ENCODE measurements at places on chromosomes 2 and 18. TPM values are rescaled to one million over a fixed set of nuclear protein-coding genes. Genes with fewer than 3 reads are reported as not detected.

DNA sequence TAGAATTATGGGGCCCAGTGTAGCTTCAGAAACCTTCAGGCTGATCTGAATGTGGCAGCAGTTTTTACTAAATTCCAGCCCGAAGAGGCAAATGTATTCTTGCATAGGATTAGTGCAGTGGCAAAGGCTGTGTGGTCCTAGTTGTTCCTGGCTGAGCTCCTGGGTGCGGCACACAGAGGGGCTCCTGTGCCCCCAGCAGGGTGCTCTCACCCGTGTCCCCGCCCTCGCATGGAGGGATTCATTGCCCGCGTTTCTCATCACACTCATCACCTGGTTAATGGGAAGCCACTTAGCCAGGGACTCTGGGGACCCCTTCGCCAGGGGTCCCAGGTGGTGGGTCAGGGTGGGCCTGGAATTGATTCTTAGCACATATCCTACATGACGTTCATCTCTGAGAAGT, 3.9 kb downstream of the KCNG2 start:
- H3K27me3 ChIP-seq: peaks cover 28% of the 10 kb centered on the region
- no peak overlapping the region for H3K4me3 ChIP-seq
- H3K27ac ChIP-seq: no peak overlapping the region
- peaks cover 5% of the 10 kb centered on the region for H3K4me1 ChIP-seq
- H3K36me3 ChIP-seq: no peaks in the 10 kb centered on the region
- DNase-seq: no peak

Gene SF3B6
- 117 TPM for polyA plus RNA-seq

Gene DLX2
- polyA plus RNA-seq: 1.1 TPM

Gene MBD1
- polyA plus RNA-seq: 71.0 TPM

GRCh38 chr2:117888897-117889296, 74.4 kb downstream of the DDX18 start:
- no peaks in the 10 kb centered on the region for H3K27me3 ChIP-seq
- DNase-seq: no peak
- no peaks in the 10 kb centered on the region for H3K4me1 ChIP-seq

Gene LYPD6B
- polyA plus RNA-seq: 1.4 TPM

DNA sequence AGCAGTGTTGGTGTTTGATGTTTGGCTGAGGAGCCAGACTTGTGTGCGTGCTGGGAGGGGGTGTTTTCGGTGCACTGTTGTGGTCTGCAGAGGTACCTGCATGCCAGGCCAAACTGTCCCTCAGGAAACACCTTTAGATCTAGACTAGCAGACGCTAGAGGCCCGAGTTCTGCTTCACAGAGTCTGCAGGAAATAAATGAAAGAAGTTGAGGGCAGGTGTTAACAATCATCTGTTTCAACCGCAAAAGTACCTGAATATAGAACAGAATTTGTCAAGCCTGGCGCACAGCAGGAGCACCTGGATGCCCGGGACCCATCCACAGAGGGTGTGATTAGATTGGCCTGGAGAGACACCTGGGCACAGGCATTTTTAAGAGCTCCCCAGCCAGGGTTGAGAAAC, 40.5 kb upstream of the REL start:
- H3K4me3 ChIP-seq: no peak overlapping the region
- no peak overlapping the region for H3K27ac ChIP-seq
- H3K27me3 ChIP-seq: no peaks in the 10 kb centered on the region
- no peaks in the 10 kb centered on the region for H3K36me3 ChIP-seq
- DNase-seq: no peak

Gene GDF7
- 0.13 TPM for polyA plus RNA-seq

DNA sequence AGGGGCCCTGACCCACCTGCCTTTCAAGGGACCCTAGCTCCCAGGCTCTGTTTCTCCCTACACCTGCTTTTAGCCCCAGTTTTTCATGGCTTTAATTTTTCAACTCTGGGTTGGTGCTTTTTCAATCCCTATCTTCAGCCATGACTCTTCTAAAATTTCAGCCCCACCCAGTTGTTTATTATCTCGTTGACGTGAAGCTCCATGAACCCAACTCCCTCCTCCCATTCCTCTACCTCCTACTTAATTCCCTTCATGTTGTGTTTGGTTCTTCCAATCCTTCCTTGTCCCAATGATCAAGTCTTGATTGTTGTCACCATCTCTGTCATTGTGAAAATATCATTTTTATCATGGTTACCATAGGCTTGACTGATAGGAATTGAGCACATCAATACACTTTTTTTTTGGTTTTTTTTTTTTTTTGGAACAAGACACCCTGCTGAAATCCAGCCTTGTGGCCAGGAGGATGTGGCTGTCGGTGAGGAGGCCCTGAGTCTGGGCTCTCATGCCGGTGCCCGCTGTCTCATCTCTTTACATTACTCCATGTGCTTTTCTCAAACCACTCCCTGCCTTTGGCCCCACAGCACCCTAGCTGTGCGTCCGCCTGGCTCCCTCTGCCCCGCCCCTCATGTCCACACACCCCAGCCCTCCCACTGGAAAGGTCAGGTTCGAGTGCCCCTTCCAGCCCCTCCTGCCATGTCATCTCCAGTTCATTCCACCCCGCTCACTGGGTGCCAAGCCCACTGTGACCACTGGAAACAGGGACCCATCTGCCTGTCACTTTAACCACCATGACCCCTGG, 39.3 kb downstream of the NAPG start:
- H3K27me3 ChIP-seq: no peaks in the 10 kb centered on the region
- DNase-seq: no peak
- H3K36me3 ChIP-seq: no peaks in the 10 kb centered on the region
- no peaks in the 10 kb centered on the region for H3K4me1 ChIP-seq

GRCh38 chr2:172280571-172281361, 146.6 kb upstream of the ITGA6 start:
- no peak overlapping the region for H3K27ac ChIP-seq
- no peak overlapping the region for H3K4me3 ChIP-seq
- no peaks in the 10 kb centered on the region for H3K27me3 ChIP-seq
- H3K4me1 ChIP-seq: no peaks in the 10 kb centered on the region
- DNase-seq: no peak

DNA sequence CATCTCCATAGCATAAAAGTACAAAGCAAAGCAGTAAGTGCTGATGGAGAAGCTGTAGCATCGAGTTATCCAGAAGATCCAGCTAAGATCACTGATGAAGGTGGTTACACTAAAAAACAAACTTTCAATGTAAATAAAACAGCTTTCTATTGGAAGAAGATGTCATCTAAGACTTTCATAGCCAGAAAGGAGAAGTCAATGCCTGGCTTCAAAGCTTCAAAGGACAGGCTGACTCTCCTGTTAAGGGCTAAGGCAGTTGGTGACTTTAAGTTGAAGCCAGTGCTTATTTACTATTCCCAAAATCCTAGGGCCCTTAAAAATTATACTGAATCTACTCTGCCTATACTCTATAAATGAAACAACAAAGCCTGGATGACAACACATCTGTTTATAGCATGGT, 44.0 kb downstream of the METTL8 start:
- H3K27ac ChIP-seq: no peak overlapping the region
- no peaks in the 10 kb centered on the region for H3K36me3 ChIP-seq
- DNase-seq: no peak

DNA sequence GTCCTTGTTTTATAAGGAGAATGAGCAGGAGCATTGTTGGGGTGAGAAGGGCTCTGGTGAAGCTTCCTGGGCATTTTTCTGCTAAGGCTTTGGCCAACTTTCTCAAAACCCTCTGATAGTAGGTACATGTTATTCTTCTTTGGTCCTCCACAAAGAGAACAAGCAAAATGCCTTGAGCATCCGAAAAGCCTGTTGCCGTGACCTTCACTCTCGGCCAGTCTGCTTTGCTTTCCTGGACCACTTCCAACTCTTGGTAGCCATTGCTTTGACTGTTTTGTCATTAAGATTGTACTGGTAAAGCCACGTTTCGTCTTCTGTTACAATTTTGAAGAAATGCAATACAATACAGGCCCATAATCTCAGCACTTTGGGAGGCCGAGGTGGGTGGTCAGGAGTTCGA, 27.4 kb upstream of the ALLC start:
- H3K4me1 ChIP-seq: peaks cover 2% of the 10 kb centered on the region
- no peaks in the 10 kb centered on the region for H3K36me3 ChIP-seq
- H3K27me3 ChIP-seq: no peaks in the 10 kb centered on the region
- no peak for DNase-seq
- H3K27ac ChIP-seq: no peak overlapping the region
- no peak overlapping the region for H3K4me3 ChIP-seq

Gene ZNF516
- 18.4 TPM for polyA plus RNA-seq

GRCh38 chr18:75167759-75168618, 41.0 kb downstream of the PTGR3 start:
- peak overlapping the region; percentile 0 for H3K27ac ChIP-seq
- H3K4me1 ChIP-seq: peaks cover 2% of the 10 kb centered on the region
- H3K27me3 ChIP-seq: no peaks in the 10 kb centered on the region
- DNase-seq: peak; percentile 16
- H3K4me3 ChIP-seq: no peak overlapping the region
- no peaks in the 10 kb centered on the region for H3K36me3 ChIP-seq

DNA sequence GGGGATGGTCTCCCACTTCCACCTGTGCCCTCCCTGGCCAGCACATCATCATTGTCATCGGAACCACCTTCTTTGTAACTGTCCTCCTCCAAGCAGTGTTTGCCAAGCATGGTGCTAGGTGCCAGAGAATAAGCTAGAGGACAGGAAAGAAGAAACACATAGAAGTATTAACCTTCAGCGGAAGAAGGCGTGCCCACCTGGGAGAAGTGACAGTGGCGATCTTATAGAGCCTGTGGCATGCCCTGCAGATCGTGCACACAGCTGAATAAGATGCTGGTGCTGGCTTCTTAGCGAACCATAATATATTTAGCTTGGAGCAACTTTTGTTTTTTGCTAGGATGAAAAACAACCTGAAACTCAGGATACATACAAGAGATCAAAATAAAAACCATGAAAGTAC, 148.0 kb downstream of the FAM210A start:
- no peaks in the 10 kb centered on the region for H3K4me1 ChIP-seq
- H3K27ac ChIP-seq: no peak overlapping the region
- no peaks in the 10 kb centered on the region for H3K36me3 ChIP-seq
- no peak overlapping the region for H3K4me3 ChIP-seq
- DNase-seq: no peak

DNA sequence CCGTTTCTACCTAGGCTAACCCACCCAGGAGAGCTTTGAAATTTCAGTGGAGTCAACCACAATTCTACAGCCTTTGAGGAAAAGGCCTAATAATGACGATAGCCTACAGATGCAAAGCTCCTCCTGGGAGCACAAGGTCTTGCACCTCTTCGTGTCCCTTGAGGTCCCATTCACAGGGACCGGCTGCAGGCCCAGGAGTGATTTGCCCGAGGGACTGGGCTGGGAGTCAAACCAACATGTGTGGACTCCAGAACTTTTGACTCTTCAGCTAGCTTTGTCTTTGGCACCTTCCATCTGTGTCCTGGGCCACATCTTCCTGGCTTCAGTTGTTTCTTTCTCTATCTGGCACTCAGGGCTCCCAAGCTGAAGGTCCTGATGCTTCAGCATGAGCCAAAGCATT, 76.5 kb downstream of the SMAD7 start:
- H3K27ac ChIP-seq: no peak overlapping the region
- H3K27me3 ChIP-seq: peaks cover 2% of the 10 kb centered on the region
- peaks cover 6% of the 10 kb centered on the region for H3K4me1 ChIP-seq
- no peak overlapping the region for H3K4me3 ChIP-seq

Gene VSNL1
- polyA plus RNA-seq: 0.70 TPM

Gene TAF1B
- 12.0 TPM for polyA plus RNA-seq

GRCh38 chr2:105042189-105042588, 4.3 kb downstream of the MRPS9 start:
- H3K4me3 ChIP-seq: no peak overlapping the region
- no peaks in the 10 kb centered on the region for H3K36me3 ChIP-seq
- H3K4me1 ChIP-seq: no peaks in the 10 kb centered on the region
- no peak overlapping the region for H3K27ac ChIP-seq
- DNase-seq: peak; percentile 4
- no peaks in the 10 kb centered on the region for H3K27me3 ChIP-seq

GRCh38 chr2:133198678-133199077, 369.6 kb downstream of the NCKAP5 start:
- no peaks in the 10 kb centered on the region for H3K4me1 ChIP-seq
- no peak for DNase-seq
- H3K27me3 ChIP-seq: no peaks in the 10 kb centered on the region
- H3K4me3 ChIP-seq: no peak overlapping the region
- no peaks in the 10 kb centered on the region for H3K36me3 ChIP-seq

- no peak for DNase-seq
- no peak overlapping the region for H3K4me3 ChIP-seq
Measured at GRCh38 chr18:29164020-29164706, 987.2 kb upstream of the CDH2 start.

Gene SLC8A1
- polyA plus RNA-seq: 13.2 TPM

Gene CDH20
- polyA plus RNA-seq: 0.22 TPM

Gene FBXO48
- 2.5 TPM for polyA plus RNA-seq

Gene DCC
- 0.58 TPM for polyA plus RNA-seq

GRCh38 chr2:99488539-99489062, 1.2 kb downstream of the REV1 start:
- H3K4me1 ChIP-seq: peaks cover 4% of the 10 kb centered on the region
- peak overlapping the region; percentile 90 for H3K27ac ChIP-seq
- no peaks in the 10 kb centered on the region for H3K36me3 ChIP-seq
- peak overlapping the region; percentile 92 for H3K4me3 ChIP-seq
- H3K27me3 ChIP-seq: no peaks in the 10 kb centered on the region
- peak; percentile 77 for DNase-seq

Gene C2orf66
- 0.24 TPM for polyA plus RNA-seq

GRCh38 chr18:63801343-63801742, 26.1 kb downstream of the SERPINB7 start:
- no peaks in the 10 kb centered on the region for H3K27me3 ChIP-seq
- H3K36me3 ChIP-seq: no peaks in the 10 kb centered on the region
- no peak overlapping the region for H3K4me3 ChIP-seq
- H3K4me1 ChIP-seq: no peaks in the 10 kb centered on the region
- DNase-seq: no peak
- H3K27ac ChIP-seq: no peak overlapping the region

GRCh38 chr2:76298041-76298440, 587.3 kb upstream of the GCFC2 start:
- H3K27ac ChIP-seq: no peak overlapping the region
- no peaks in the 10 kb centered on the region for H3K36me3 ChIP-seq
- H3K4me3 ChIP-seq: no peak overlapping the region
- no peaks in the 10 kb centered on the region for H3K4me1 ChIP-seq

- H3K4me3 ChIP-seq: peak within 1 kb of the TSS; percentile 87
- H3K36me3 ChIP-seq: no peaks in the 10 kb centered on the region
- H3K27me3 ChIP-seq: no peaks in the 10 kb centered on the region
- H3K27ac ChIP-seq: peak within 1 kb of the TSS; percentile 96
Measured at GRCh38 chr2:99141110-99142108, at the start of gene C2orf15. C2orf15 (plus strand) TSS chr2:99141707; CDS start chr2:99150559, 8,852 bp downstream.

Gene SLC40A1
- polyA plus RNA-seq: 304 TPM

Gene EVA1A
- polyA plus RNA-seq: 10.0 TPM

- no peaks in the 10 kb centered on the region for H3K4me1 ChIP-seq
- no peak for DNase-seq
- no peaks in the 10 kb centered on the region for H3K36me3 ChIP-seq
- H3K4me3 ChIP-seq: no peak overlapping the region
Measured at GRCh38 chr2:37711308-37711731, 39.9 kb upstream of the CDC42EP3 start.

Gene MGAT4A
- 37.5 TPM for polyA plus RNA-seq
